ENCODE measurements at places on chromosomes 4 and X.
A peak's percentile ranks its signal among the peaks of the same experiment; 100 is the strongest.

DNA sequence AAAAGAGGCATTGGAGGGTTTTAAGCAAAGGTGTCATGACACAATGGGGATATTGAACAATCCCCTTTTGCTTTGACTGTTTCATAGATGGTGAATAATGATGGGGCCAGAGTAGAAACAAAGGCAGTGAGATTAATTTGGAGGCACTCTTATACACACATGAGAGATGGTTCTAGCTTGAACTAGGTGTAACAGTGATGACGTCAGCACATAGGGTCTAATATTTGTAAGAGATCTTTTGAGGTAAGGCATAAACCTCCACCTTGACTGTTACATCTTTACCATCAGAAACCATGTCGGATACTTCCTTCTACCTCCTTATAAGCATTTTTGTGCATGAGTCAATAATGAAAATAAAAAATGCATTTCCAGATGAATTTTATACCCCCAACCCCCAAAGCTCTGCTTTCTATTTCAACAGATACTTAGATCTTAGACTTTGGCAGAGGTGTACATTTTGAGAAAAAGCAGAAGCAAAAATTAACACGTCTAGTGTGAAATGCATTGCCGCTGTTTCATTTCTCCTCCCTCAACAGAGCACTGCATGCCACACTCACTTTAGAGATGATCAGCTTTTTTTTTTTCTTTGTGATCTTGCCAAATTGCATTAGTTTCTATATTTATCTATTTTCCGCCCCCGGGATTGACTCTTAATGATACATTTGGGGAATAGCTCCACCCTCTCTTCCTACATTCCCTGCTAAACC is 87.2 kb downstream of the HS3ST1 start:
- DNase-seq, result no peak

- DNase-seq, result no peak
Measured at GRCh38 chrX:143994206-143994605, 110.3 kb downstream of the UBE2NL start.

DNA sequence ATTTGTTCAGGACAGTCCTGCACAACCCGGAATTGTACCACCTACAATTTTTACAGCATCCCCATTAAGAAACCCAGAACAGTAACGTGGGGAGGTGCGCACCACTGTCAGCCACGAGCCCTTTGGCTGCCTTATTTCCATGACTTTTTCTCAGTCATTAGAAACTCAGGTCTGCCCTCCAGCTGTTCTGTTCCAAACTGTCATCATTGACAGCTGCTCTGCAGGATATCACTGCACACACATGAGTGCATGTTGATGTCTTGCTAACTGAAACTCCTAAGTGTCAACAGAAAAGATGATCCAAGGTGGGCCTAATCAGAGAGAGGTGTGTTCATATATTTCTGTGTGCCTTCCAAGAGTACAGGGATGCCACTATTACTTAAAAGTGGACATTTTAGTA is 123.4 kb downstream of the PARM1 start:
- DNase-seq, result no peak

DNA sequence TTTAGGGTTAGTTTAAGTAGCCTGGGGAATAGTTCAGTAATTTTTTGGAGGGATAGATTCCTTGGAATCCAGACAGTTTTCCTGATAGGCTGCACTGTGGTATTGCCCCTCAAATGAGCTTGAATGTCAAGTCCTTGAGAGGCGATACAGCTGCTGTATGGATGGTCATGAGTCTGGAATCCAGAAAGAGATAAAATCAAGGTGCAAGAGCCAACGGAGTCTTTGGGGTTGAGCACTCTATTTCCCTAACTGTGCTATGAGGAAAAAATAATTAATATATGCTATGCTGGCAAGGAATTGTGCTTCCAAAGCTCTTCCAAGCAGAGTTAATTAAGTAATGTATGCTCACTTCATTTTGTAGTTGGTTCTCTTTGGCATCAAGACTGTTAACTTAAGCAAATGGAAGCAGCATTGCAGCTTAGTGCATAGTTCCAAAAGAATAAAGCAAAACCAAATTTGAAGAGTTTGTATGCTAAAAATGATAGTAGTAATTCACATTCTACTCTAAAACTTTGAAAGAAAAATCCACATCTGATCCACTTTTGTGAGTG is 48.8 kb downstream of the LIMCH1 start:
- no peak for DNase-seq

DNA sequence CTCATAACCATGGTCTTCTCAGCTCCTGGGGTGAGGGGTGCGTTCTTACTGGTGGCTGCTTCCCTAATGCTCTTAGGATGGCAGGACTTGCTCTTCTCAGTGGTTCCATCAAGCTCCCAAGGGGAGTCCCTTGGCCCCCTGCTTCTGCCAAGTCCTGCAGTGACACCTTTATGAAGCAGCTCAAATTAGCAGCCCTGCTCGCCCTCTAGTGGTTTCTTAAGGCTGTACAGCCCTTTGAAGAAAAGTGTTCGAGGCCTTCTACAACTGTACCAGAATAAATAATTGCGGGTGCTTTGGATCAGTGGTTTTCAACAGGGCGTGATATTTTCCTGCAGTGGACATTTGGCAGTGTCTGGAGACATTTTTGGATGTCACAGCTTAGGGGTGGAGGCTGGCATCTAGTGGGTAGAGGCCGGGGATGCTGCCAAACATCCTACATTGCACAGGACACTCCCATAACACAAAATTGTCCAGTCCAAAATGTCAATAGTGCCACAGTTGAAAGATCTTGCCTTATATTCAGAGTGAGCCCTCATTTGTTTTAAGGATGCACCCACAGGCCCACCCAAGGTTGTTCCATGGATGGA is 204.7 kb upstream of the S100G start:
- DNase-seq, result peak; percentile 28

DNA sequence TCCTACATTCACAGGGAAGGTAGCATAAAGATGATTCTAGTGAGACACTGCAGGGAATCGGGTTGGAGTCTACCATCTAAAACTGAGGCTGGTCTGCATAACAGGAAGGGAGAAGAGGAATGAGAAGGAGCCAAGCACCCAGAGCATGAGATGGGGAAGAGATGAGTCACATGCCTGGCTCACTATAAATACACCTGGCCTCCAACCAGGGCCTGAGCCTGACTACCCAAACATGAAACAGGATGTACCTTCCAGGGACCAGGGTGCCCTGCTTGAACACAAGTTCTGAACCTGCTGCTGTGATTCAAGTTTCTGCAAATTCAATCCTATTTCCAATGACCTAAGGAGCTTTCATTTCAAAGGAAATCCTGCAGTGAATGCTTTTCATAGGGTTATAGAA is 24.9 kb downstream of the CD99L2 start:
- DNase-seq, result no peak

DNA sequence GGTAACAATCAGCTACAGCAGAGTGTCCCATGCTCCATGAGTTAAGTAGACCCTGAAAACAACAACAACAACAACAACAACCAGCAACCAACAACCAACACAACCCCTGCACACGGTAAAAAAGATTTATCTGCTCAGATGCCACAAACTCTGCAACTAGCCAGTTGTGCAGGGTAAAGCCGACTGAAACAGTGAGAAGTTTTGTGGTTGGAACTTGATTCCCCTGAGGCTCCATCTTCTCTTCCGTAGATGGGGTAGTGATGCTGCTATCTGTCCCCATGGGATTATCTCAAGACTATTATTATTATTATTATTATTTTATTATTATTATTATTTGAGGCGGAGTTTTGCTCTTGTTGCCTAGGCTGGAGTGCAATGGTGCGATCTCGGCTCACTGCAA is 50.6 kb upstream of the RAPGEF2 start:
- DNase-seq, result no peak
